Vagina (tissue), 2 donors: ENCODE measurements at places on chromosomes 6 and 20. TPM values are rescaled to one million over a fixed set of nuclear protein-coding genes. Genes with fewer than 3 reads are reported as not detected.
A peak's percentile ranks its signal among the peaks of the same experiment; 100 is the strongest.

DNA sequence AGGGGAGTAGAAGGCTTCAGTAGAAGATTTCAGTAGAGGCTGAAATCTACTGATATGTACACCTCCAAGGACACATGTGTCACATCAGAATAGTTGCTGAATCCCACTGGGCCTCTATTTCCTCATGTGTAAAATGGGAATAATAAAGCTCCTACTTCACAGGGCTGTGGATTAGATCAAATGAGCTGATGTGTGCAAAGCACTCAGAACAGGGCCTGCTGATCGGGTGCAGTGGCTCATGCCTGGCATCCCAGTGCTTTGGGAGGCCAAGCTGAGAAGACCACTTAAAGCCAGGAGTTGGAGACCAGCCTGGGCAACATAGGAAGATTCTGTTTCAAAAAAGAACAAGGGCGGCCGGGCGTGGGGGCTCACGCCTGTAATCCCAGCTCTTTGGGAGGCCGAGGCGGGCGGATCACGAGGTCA lies 8.1 kb upstream of the AP5S1 start:
- H3K4me1 ChIP-seq = peaks cover 54% of the 10 kb centered on the region
- DNase-seq = peak; percentile 90
- no peaks in the 10 kb centered on the region for H3K27me3 ChIP-seq
- H3K4me3 ChIP-seq = no peak overlapping the region
- H3K27ac ChIP-seq = peak overlapping the region; percentile 88

DNA sequence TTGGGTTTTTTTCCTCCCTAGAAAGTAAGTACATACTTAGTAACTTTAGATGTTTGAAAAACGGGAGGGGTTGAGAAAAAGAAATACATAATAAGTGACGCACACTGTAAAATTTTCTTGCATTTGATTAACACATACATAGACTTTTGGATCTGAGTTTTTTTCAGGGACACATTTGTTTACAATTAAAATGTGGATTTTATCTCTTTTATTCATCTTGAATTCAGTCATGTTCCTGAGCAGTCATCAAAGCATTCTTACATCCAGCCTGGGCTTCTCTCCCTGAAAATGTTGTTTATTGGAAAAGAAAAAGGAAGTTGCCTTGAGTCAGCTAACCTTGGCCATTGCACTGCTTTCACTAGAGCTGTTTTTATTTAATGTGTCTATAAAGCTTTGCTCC lies 8.7 kb upstream of the RPP40 start:
- no peak overlapping the region for H3K27ac ChIP-seq
- DNase-seq = no peak
- no peaks in the 10 kb centered on the region for H3K4me1 ChIP-seq
- no peaks in the 10 kb centered on the region for H3K27me3 ChIP-seq
- H3K36me3 ChIP-seq = no peaks in the 10 kb centered on the region

OR12D3 gene
- total RNA-seq = not detected

DNA sequence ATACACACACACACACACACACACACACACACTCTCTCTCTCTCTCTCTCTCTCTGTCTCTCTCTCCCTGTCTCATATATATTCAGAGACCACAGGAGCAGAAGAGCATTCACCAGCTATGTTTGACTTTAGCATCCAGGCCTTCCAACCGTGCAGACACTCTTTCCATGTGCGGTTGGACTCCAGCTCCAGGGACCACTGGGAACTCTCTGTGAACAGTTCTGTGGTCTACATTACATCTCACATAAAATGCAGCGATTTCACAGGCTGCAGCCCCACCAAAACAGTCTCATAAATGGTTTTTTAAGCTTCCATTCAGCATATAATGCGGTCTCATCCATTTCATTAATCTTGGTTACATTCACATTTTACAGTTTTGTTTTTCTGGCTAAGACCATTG lies 508.4 kb upstream of the SULF2 start:
- H3K27me3 ChIP-seq = no peaks in the 10 kb centered on the region
- no peak overlapping the region for H3K4me3 ChIP-seq
- H3K4me1 ChIP-seq = peaks cover 15% of the 10 kb centered on the region
- DNase-seq = no peak
- no peaks in the 10 kb centered on the region for H3K36me3 ChIP-seq

MEI4 gene
- not detected for total RNA-seq

DNA sequence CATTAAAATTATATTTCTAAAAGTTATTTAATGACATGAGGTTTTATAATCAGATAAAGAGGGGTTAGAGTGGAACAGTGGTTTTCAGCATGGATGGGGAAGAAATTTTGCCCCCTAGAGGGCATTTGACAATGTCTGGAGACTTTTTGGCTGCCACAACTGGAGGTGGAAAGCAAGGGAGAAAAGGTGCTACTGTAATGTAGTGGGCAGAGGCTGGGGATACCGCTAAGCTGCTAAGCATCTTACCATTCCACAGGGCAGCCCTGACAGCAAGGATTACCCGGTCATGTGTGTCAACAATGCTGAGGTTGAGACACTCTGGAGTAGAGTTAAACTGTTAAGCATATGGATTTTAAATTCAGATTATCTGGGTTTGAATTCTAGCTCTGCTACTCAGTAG lies 52.9 kb upstream of the FABP7 start:
- H3K27me3 ChIP-seq = no peaks in the 10 kb centered on the region
- H3K36me3 ChIP-seq = no peaks in the 10 kb centered on the region
- no peaks in the 10 kb centered on the region for H3K4me1 ChIP-seq
- no peak for DNase-seq
- H3K4me3 ChIP-seq = no peak overlapping the region
- no peak overlapping the region for H3K27ac ChIP-seq

TRIM31 gene
- not detected for total RNA-seq

- no peaks in the 10 kb centered on the region for H3K4me1 ChIP-seq
- H3K4me3 ChIP-seq = no peak overlapping the region
- no peak for DNase-seq
- H3K27ac ChIP-seq = no peak overlapping the region
- H3K36me3 ChIP-seq = no peaks in the 10 kb centered on the region
Observed at GRCh38 chr20:5678777-5679176, 71.4 kb upstream of the SHLD1 start.

PTGIS gene
- 51.1 TPM for total RNA-seq

DNA sequence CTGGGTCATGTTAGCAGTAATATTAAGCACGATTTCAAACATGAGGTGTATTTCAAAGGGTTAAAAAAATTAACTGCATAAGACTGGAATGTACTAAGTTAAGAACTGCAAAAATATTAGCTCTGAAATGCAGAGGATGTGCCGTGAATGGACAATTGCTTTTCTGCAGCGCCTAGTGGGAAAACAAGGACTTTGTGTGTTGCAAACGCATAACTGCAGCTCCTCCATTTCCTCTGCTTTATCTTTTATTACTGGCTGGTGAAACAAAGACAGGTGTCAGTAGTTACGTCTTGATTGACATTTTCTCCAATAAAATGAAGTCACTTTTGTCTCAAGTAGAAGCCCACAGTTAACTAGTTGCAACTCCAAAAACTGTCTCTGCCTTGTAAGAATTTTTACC lies 1.7 kb downstream of the PDE7B start:
- no peaks in the 10 kb centered on the region for H3K27me3 ChIP-seq
- H3K36me3 ChIP-seq = no peaks in the 10 kb centered on the region
- peak overlapping the region; percentile 20 for H3K4me3 ChIP-seq
- H3K4me1 ChIP-seq = peaks cover 10% of the 10 kb centered on the region
- H3K27ac ChIP-seq = no peak overlapping the region
- DNase-seq = no peak

GRCh38 chr6:52999456-52999855 lies 4.4 kb upstream of the GSTA4 start:
- H3K4me1 ChIP-seq = peaks cover 9% of the 10 kb centered on the region
- H3K36me3 ChIP-seq = peaks cover 16% of the 10 kb centered on the region
- H3K4me3 ChIP-seq = no peak overlapping the region
- H3K27ac ChIP-seq = no peak overlapping the region

DNA sequence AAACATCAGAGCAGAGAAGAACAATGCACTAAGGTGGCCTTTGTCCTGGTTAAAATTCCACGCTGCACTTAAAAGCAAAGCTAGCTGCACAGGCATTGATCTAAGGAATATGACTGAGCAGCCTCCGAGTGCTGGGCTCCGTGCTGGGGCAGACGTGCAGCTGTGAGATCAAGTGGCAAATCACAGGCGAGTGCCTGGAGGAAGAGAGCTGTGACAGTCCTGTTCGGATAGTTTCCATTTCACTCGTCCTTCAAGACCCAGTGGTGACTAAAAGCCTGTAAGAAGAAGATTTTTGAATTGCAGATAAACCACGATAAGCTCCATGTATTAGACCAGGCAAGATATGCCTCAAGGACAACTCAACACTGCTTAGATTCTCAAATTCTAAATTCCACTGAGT lies 247.9 kb downstream of the ANKRD60 start:
- no peaks in the 10 kb centered on the region for H3K27me3 ChIP-seq
- no peak for DNase-seq
- no peaks in the 10 kb centered on the region for H3K36me3 ChIP-seq
- no peak overlapping the region for H3K4me3 ChIP-seq
- H3K4me1 ChIP-seq = peaks cover 14% of the 10 kb centered on the region

RIMS1 gene
- 5.2 TPM for total RNA-seq

DNA sequence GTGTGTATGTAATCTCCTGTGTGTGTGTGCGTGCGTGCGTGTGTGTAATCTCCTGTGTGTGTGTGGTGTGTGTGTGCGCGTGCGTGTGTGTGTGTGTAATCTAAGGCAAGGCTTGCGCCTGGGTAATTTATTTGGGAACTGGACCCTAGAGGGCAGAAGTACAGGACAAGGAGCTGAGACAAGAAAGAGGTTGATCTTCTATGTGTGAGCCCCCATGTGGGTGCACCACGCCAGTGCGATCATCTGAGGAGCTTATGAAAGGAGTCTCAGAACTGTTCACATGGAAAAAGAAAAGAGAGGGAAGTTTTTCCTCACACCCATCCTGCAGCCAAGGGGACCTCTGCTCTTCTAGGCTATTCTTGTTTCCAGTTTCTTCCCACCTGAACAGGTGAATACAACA lies 220.1 kb upstream of the GGTLC1 start:
- no peak overlapping the region for H3K27ac ChIP-seq
- no peak for DNase-seq
- no peaks in the 10 kb centered on the region for H3K27me3 ChIP-seq
- no peaks in the 10 kb centered on the region for H3K36me3 ChIP-seq
- H3K4me1 ChIP-seq = no peaks in the 10 kb centered on the region

- H3K27ac ChIP-seq = no peak overlapping the region
- no peak overlapping the region for H3K4me3 ChIP-seq
- DNase-seq = no peak
- no peaks in the 10 kb centered on the region for H3K27me3 ChIP-seq
- no peaks in the 10 kb centered on the region for H3K36me3 ChIP-seq
Observed at GRCh38 chr6:16343593-16343992, 105.2 kb downstream of the GMPR start.

- H3K27me3 ChIP-seq = no peaks in the 10 kb centered on the region
- no peak overlapping the region for H3K4me3 ChIP-seq
- DNase-seq = no peak
- no peaks in the 10 kb centered on the region for H3K36me3 ChIP-seq
Observed at GRCh38 chr6:91864911-91865310, 1278.0 kb upstream of the MAP3K7 start.

DNA sequence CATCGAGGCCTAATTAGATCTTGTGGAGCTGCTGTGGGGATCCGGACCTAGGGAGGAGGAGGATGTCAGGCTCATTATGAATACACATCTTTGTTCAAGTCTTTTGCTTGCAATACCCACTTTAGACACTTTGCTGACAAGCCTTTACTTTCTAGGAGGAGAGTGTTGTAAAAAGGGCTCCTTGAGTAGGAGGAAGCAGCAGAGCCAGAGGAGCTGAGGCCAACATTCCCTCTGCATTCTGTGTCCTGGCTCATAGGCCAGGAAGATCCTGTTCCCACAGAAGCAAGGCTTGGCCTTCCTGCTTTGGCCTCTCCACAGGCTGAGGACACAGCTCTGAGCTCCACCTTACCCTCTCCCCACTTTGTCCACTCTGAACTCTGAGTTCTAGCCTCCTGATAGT lies 67.1 kb downstream of the TPD52L1 start:
- H3K4me1 ChIP-seq = no peaks in the 10 kb centered on the region
- H3K27ac ChIP-seq = no peak overlapping the region
- no peak overlapping the region for H3K4me3 ChIP-seq
- no peaks in the 10 kb centered on the region for H3K36me3 ChIP-seq
- no peaks in the 10 kb centered on the region for H3K27me3 ChIP-seq

DNA sequence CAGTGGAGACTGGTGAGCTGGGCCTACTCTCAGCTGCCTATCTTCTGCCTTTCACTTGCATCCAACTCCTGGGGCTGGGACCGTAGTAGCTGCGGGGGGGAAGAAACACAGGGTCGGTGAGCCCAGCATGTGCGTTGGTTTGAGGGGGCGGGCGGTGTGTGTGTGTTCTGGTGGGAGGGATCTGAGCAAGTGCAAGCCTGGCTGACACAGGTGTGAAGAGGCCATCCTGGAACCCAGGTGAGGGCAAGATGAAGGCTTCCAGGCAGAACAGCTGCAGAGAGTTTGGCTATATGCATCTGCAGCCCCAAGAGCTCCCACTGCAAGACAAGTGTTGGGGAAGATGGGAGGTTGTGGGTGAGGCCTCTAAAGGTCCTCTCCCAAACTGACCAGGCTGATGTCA lies 30.6 kb downstream of the MOCS1 start:
- no peaks in the 10 kb centered on the region for H3K27me3 ChIP-seq
- H3K4me3 ChIP-seq = no peak overlapping the region
- no peak for DNase-seq
- no peaks in the 10 kb centered on the region for H3K4me1 ChIP-seq

- H3K27ac ChIP-seq = no peak overlapping the region
- no peak for DNase-seq
- H3K4me1 ChIP-seq = peaks cover 16% of the 10 kb centered on the region
- H3K4me3 ChIP-seq = no peak overlapping the region
- no peaks in the 10 kb centered on the region for H3K27me3 ChIP-seq
Observed at GRCh38 chr6:42551217-42551616, 12.6 kb upstream of the UBR2 start.

CDH22 gene
- total RNA-seq = 1.7 TPM

- no peaks in the 10 kb centered on the region for H3K27me3 ChIP-seq
- H3K36me3 ChIP-seq = no peaks in the 10 kb centered on the region
- no peak overlapping the region for H3K4me3 ChIP-seq
- no peak overlapping the region for H3K27ac ChIP-seq
- peaks cover 12% of the 10 kb centered on the region for H3K4me1 ChIP-seq
Observed at GRCh38 chr6:31098449-31098938, 13.9 kb downstream of the C6orf15 start.

- no peaks in the 10 kb centered on the region for H3K4me1 ChIP-seq
- no peaks in the 10 kb centered on the region for H3K36me3 ChIP-seq
- DNase-seq = no peak
- no peak overlapping the region for H3K4me3 ChIP-seq
- no peaks in the 10 kb centered on the region for H3K27me3 ChIP-seq
- H3K27ac ChIP-seq = no peak overlapping the region
Observed at GRCh38 chr6:146095481-146095880, 66.6 kb downstream of the GRM1 start.

DNA sequence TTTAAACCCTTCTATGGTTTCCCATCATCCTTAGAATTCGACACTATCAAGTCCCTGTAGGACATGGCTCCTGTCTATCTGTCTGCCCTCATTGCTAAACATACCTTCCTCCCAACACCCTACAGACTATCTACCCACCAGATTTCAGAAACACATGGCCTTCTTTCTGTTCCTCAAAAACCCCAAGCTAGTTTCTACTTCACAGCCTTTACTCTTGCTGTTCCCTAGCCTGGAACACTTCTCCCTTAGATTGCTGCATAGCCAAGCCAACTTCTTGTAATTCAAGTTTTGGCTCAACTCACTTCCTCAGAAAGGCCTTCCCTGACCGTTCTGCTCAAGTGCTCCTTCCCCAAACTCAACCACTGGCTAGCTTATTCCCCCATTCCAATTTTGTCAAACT lies 156.2 kb downstream of the BTBD9 start:
- H3K27ac ChIP-seq = no peak overlapping the region
- no peak for DNase-seq
- H3K27me3 ChIP-seq = no peaks in the 10 kb centered on the region
- no peak overlapping the region for H3K4me3 ChIP-seq
- H3K4me1 ChIP-seq = no peaks in the 10 kb centered on the region

GRCh38 chr20:20367575-20368417 lies at the start of gene INSM1:
Gene INSM1 (plus strand): TSS chr20:20368104. CDS start chr20:20368268, 164 bp downstream.
- H3K27me3 ChIP-seq = peaks cover 26% of the 10 kb centered on the region
- peak within 1 kb of the TSS; percentile 11 for H3K4me3 ChIP-seq
- H3K27ac ChIP-seq = no peak within 1 kb of the TSS
- no peaks in the 10 kb centered on the region for H3K36me3 ChIP-seq
- DNase-seq = no peak
